ENCODE measurements at places on chromosomes 1 and 21. TPM values are rescaled to one million over a fixed set of nuclear protein-coding genes. Genes with fewer than 3 reads are reported as not detected.

DNA sequence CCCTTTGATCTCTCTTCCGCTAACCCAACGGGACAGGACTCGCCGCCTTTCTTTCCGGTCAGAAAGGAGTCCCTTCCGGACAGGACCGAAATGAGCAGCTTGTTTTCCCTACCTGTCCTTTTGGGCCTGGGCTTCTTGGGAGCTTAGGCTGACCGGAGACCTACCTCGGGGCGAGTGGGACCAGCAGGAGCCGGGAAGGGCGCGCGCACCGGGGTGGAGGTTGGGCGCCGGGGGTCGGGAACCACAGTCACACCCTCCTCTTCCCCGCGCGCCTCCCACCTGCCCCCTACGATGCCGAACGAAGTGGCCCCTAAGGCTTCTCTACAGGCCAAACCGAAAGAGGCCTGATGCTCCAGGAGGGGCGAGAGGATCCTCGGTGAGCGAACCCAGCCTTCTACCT lies 95.2 kb downstream of the PRKAB2 start:
- no peak for DNase-seq

GRCh38 chr1:227793948-227794816 lies 21.3 kb upstream of the PRSS38 start:
- DNase-seq = peak; percentile 73

- DNase-seq = no peak
Measured at GRCh38 chr1:3663999-3664699, 11.8 kb downstream of the TP73 start.

GRCh38 chr1:26305667-26306289 lies 658 bp downstream of the UBXN11 start:
- no peak for DNase-seq

CRYBG2 gene
- polyA plus RNA-seq = 0.01 TPM

DNA sequence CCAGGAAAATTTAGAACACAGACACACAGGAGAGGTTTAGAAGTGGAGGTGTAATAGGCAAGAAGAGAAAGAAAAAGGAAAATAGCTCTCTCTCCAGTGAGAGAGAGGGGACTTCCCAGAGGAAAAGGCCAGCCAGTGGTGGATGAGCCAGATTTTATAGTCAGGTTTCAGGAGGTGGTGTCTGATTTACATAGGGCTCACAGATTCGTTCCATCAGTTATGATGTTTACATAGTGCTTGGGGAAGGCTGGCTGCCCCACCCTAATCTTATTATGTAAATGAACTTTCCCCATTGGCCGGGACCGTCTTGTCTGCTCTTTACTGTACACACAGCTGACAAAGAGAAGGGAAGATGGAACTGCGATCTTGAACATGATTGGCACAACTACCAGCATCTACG lies 797.3 kb downstream of the PLA2G4A start:
- no peak for DNase-seq

GRCh38 chr1:181987334-181987895 lies 74.1 kb downstream of the ZNF648 start:
- DNase-seq = no peak

DNA sequence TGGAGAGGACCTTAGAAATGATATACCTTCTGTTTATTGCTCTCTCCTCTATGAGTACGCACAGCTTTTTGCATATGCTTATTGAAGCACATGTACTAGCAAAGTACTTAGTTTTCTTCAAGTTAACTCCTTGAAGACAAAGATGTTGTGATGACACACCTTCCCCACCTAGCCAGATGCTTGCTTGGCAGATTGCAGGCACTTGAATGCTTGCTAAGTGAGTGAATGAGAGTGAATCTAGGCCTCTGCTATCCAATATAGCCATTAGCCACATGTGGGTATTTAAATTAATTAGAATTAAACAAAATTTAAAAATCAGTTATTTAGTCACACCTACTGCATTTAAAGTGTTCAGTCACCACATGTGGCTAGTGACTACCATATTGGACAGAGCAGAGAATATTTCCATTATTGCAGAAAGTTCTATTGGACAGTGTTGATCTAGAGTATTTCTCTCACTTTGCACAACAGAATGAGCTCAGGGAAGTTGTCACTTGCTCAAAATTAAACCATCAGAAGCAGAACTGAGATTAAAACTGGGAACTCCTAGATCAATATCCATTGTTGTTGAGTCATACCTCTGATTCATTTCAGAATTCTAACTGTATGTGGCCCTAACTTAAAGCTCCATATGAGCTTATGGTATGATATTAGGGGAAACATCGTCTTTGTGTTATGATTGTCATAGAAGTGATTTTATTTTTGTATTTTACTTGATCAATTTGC lies 8.6 kb upstream of the EEIG2 start:
- DNase-seq = no peak

KRTAP13-4 gene
- polyA plus RNA-seq = not detected

C1orf87 gene
- not detected for polyA plus RNA-seq

GRCh38 chr1:229141689-229142377 lies 129.1 kb upstream of the RAB4A start:
- no peak for DNase-seq

- no peak for DNase-seq
Measured at GRCh38 chr21:35491920-35492678, 443.0 kb upstream of the RUNX1 start.

DNA sequence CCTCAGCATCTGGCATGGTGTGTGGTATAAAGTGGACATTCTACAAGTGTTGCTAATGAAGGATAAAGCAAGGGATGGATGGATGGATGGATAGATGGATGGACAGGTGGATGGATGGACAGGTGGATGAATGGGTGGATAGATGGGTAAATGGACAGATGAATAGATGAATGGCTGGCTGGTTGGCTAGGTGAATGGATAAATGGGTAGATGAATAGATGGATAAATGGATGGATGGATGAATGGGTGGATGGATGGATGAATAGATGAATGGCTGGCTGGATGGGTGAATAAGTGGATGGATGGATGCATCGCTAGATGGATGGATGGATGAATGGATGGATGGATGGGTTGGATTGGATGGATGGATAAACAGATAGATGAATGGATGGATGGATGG lies 66.2 kb downstream of the SUSD4 start:
- no peak for DNase-seq
